SHP77 treated with DMSO at 0.1 percent for 48 hours (cell line): ENCODE measurements at places on chromosomes 12 and 14.

GRCh38 chr12:41151793-41152192, 36.3 kb upstream of the PDZRN4 start:
- DNase-seq: no peak

DNA sequence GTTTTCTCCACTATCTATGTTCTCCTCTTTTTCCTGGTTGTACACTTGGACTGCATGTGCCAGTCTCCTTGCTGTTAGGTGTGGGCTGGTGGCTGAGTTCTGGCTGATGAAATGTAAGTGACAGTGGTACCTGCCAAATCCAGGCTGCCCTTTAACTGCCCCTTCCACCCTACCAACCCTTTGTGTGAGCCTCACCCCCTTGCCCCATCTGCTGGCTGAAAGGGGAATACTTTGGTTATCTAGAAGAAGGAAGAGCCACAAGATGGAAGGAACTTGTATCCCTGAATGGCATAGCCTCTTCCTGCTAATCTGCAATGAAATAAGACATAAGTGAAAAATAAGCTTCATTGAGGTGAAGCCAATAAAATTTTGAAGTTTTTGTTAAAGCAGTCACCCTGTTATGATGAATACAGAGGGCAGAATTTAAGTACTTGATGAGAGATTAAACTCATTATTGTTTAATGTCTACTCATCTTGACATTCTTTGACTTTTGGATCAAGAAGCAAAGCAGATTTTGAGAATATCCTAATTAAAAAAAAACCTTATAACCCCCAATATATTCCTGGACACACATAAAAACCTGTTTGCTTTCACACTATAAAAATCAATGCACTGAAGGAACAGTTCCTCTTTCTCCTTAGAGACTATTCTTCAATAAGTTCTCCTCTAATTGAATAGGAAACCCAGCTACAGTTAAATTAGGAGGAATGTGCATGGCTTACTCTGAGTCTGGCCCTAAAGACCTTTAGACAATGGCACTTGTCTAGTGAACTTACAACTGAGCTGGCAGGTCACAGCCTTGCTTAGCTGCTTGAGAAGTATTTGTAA, 262.6 kb upstream of the BTG1 start:
- peak; percentile 20 for DNase-seq

- no peak for DNase-seq
Measured at GRCh38 chr14:55645845-55646832, 66.1 kb downstream of the KTN1 start.

GRCh38 chr14:99182548-99183250, 89.3 kb downstream of the BCL11B start:
- no peak for DNase-seq

GRCh38 chr14:71395636-71396035, 488.4 kb downstream of the PCNX1 start:
- no peak for DNase-seq

GRCh38 chr12:6452944-6453630, 1.2 kb downstream of the TAPBPL start:
- DNase-seq: no peak

- DNase-seq: no peak
Measured at GRCh38 chr14:99524804-99525698, 43.8 kb downstream of the CCNK start.

DNA sequence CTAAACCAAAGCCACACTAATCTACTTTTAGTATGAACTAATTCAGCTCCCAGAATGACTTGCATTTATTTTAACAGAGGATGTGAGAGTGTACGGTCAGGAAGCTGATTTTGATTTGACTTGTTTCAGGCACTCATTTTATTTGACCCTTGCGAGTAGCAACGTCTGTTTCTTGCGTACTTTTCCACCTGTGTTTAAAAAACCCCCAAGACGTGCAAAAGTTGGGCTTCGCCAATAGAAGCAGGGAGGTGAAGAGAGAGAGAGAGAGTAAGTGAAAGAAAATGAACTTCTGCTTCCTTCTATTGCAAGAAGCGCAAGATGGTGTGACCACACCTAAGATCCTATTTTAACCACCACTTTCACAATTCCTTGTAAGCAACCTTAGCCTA, 6.7 kb upstream of the SLC15A4 start:
- DNase-seq: no peak

DNA sequence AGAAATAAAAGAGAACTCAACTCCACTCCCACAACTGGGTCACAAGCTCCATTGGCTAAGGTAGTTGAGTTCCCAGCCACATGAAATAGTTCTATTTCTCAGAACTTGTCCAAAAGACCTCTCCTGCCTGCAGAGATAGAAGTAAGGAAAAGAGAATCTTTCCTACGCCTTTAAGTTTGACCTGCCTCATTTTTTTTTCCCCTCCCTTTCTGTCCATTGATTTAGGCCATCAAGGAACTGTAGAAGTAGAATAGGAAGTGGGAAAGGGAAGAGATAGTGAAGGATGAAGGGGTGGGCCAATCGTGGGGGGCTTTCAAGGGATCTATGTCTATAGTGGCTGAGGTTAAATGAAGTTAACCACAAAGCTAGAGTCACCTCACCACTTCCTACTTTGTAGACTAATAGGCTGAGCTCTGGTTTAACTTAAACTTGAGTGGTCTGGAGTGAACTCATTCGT, 13.9 kb upstream of the NUDT4 start:
- no peak for DNase-seq

DNA sequence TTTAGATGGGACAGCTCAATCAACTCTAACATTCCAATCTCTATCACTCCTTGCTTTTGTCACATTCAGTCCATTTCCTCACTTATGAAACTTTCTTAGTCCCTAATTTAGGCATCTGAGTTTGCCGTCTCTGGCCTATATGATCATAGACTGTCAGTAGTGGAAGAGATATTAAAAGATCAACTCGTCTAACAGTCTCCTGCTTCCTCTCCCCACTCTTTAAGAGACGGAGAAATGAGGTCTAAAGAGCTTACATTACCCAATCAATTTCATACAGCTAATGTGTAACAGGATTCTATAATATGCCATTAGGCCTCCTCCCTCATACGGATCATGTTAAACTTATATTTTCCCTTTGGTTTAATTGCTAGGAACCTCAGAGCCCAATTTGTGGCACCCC, 6.5 kb upstream of the ATP23 start:
- DNase-seq: no peak

- DNase-seq: no peak
Measured at GRCh38 chr12:25816637-25817036, 141.8 kb upstream of the RASSF8 start.

GRCh38 chr12:113347-113746, 46.8 kb downstream of the IQSEC3 start:
- no peak for DNase-seq

- no peak for DNase-seq
Measured at GRCh38 chr12:14946861-14947260, 8.5 kb upstream of the ERP27 start.

GRCh38 chr14:74083784-74084276, 423 bp downstream of the ALDH6A1 start:
- DNase-seq: no peak

DNA sequence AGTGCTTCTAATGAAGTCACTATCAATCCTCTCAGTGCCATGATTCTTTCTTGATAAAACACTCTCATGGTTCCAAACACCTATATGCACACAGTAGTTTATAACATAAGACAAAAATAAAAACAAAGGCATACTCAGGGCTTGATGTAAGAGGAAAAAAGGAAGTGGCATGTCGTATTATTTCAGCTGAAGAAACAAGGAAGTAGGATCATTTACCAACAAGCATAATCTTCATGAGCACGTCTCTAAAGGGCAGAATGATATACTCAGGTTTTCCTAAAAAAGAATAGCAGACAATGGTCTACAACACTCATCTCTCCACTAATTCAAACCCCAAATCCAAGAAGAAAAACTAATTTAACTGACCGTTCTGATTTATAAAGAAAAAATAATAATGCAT, 33.9 kb downstream of the NUMB start:
- no peak for DNase-seq

DNA sequence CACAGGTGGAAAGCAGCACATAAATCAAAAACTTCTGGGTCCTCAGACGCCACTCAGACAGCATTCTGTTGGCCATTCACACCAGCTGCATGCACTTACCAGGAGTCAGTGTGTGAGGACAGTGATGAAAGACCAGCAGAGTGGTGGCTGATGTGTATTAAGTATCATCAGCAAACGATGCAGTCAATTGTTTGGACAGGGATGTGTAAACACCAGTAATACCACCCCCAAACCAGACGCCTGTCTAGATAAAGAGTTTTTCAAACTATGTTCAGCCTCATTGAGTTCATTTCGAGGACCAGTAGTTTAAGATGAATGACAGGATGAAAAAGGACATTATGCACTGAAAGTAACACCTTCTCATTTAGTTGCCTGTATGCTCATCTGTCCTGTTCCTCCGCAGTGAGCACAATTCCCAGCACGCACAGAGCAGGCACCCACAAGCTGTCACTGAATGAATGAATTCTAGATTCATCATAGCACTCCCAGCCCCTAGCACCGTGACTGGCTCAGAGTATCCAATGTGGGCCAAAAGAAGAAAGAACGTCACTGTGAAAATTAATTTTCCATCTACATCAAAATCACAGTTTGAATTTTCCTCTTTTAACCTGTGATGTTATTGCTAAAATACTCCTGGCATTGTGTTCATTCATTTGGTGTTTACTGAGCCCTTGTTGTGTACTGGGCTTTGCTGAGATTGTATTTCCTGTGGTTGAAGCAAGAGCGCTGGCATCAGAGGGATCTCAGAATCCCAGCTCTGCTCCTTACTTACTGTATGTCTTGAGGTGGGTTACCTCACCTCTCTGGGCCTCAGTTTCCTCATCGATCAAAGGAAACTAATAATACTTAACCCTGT, 124.8 kb upstream of the NOS1 start:
- DNase-seq: peak; percentile 100

DNA sequence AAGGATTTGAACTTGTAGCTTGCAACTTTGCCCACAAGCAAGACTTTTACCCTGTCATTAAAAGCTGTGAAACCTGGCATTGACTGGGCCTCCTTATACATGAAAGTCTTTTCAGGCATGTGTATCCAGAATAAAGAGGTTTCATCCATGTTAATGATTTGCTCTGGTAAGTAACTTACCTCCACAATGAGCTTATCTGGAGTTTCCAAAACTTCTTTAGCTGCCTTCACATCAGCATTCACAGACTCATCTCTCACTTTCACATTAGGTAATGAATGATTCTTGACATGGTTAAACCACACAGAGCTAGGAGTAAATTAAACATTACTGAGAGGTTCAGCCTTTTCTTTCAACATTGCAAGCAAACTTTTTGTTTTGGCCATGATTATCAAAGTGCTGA, 234.4 kb upstream of the CLEC14A start:
- no peak for DNase-seq

- no peak for DNase-seq
Measured at GRCh38 chr12:124848621-124849380, 14.9 kb downstream of the SCARB1 start.

GRCh38 chr14:103138301-103139131, 15.3 kb downstream of the TNFAIP2 start:
- DNase-seq: no peak

GRCh38 chr12:89370850-89371249, 18.5 kb upstream of the DUSP6 start:
- DNase-seq: no peak
